ENCODE measurements at places on chromosomes 6 and 20.

- DNase-seq: no peak
Measured at GRCh38 chr6:30263734-30264133, 50.5 kb upstream of the TRIM26 start.

DNA sequence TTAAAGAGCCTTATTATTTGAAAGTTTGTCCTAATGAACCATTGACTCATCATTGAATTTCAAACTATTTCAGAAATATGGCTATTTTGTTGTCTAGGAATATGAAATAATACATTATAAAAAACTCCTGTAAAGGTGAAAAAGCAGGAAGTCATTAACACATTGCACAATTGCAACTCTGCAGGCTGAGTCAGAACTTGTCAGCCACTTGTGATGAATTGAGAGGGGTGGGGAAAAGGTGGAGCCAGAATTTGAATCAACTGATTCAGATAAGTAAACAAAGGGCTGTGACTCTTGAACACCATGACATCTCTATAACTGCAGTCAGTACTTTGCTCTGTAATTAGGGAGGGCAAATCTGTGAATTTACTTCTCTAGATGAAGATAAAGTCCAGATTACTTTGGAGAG is 6.0 kb downstream of the C6orf141 start:
- DNase-seq: no peak

DNA sequence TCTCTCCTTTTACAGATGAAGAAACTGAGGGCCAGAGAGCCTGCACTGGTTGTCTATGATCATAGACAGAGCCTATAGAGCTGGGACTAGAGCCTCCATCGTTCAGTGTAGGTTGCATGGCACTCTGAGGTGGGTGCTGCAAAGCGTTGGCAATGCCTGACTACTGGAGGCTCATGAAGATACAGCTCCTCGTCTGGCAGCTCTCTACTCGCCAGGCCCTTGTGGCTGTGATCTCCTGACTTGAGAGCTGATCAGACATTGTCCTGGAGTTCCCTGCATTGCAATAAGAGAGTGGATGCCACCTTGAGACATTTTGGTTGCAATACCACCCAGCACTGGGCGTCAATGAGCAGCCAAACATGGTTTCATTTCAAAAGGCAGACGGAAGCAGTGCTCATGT is 270.1 kb upstream of the ARID1B start:
- no peak for DNase-seq

GRCh38 chr20:25320035-25320800 is 70.4 kb downstream of the ABHD12 start:
- DNase-seq: peak; percentile 79

DNA sequence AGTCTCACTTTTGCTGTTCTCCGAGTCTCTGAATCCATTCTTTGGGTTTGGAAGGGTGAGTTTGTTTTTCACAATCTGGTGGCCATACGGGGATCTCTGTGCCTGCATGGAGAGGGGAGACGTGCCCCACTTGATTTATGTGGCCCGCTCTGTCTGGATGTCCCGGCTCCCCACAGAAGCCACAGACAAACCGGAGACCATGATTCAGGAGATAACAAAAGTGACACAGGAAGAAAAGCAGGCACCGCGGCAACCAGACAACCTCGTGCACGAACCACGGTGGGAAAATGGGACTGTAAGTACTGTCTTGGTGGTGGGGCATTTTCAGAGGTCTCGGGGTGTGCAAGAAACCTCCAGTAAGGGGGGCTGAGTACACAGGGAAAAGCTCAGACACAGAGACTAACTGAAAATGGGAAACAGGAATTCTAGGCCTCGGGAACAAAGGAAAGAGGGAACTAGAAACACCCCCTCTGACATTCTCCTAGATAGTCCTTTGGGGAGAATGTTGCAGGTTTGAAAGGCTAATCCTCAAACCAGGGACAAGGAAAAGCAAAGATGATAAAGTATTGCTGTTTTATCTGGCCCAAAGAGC is 22.1 kb upstream of the ZNF318 start:
- DNase-seq: no peak

GRCh38 chr6:33112148-33112547 is 36.4 kb downstream of the HLA-DPB1 start:
- peak; percentile 66 for DNase-seq

DNA sequence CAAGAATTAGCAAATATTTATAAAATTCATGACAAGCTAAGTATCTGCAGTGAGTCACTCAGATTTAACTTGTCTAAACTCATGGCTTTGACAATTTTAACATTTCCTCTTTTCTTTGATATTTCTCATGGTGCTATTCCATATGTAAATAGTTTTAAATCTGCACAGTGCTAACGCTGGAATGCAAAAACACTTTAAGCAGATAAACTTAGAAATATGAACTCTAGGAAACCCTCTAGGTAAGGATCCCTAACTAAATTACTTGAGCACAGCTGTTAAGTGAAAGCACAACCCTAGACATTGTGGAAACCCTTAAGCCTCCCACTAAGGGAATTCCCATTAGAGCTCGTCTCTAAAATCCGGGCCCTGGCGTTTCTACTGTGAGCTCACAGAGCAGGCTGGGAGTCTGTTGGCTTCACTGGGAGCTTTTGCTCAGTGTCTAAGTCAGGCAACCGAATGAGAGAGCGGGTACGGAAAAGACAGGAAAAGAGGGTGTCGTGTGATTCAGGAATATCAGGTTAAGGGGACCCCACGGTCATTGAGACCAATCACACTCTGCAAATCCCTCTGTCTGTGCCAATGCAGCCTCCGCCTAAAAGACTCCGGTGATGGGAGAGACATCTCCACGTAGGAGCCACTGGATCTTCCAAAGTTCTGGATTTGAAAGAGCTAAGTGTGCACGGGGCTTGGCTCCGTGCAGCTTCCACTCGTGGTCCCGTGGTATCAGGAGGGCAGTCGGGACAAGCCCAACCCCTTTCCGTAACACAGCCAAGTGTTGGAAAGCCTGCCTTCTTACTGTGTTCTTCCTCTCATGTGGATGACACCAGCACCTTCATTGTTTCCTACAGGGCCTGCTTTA is 112.3 kb upstream of the RPS6KA2 start:
- no peak for DNase-seq

GRCh38 chr6:23654745-23655144 is 471.3 kb upstream of the NRSN1 start:
- no peak for DNase-seq

DNA sequence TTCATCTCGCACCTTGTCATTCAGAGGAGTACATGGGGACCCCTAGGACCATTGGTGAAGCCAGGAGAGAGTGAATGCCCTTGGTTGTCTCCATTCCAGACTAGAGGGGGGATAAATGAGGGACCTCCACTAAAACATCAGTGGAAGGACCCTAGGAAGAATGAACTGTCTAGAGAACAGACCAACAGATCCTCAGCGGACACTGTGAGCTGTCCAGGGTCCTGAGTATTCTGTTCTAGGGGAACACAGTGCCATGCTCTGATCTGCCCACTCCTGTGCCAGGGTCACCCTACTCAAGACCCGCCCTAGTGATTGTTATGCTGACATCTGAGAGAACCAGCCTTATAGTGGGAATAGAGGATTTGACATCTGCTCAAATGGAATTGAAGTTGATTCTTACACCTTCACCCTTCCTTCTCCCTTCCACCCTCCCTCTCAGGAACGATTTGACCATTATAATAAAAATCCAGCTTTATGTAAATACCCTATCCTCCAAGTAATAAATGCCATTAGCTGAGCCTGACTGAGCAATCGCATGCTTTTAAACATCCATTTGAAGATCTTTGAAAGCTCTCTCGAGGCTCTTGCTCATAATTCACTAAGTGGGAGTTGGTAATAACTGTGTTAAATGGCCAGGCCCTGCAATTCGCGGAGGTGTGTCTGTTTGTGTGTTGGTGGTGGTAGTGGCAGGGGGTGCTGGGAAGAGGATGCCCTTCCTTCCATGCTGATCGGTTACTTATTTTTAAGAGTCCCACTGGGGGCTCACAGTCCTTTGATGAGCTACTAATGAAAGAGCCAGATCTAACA is 43.6 kb upstream of the SLC32A1 start:
- DNase-seq: no peak

- DNase-seq: no peak
Measured at GRCh38 chr6:37845026-37845911, 25.7 kb downstream of the ZFAND3 start.

DNA sequence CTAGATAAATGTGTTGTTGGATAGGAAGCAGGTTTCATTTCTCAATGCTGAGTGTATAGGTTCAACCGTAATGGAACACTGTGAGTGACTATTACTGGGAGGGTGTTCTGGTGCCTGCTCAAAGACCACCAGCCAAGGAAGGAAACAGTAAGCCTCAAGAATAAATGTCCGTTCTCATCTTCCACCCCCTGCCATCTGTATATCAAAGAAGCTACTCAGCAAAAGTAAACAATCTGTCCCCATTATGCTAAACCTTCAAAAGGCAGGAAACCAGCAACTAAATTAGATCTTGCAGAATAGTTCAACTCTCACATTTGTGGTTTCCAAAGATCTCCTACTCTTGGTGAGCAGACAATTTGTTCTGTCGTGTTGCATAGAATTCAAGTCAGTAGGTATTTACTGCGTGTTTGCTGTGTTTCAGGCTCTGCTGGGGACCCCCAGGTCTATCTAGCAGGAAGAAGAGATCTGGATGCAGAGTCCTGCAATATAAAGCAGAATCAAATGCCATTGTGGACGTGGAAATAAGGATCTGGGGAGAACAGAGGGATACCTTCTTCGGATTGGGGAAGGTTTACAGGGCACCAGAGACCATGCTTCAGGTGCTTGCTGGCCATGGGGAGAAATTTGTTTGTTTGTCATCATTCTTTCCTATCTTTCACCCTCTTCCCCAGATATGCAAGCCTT is 87.3 kb downstream of the SCML4 start:
- DNase-seq: no peak

GRCh38 chr6:166736634-166737033 is 109.6 kb upstream of the RPS6KA2 start:
- no peak for DNase-seq

DNA sequence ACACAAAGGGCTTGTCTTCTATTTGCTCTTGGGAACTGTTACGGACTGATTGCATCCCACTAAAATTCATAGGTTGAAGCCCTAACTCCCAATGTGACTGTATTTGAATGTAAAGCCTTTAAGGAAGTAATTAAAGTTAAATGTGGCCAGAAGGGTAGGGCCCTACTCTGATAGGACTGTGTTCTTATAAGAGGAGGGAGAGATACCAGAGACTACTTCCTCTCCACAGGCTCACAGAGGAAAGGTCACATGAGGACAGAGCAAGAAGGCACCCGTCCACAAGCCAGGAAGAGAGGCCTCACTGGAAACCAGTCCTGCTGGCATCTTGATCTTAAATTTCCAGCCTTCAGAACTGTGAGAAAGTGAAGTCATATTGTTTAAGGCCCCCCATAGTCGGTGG is 211.9 kb downstream of the CDH26 start:
- DNase-seq: no peak

- DNase-seq: no peak
Measured at GRCh38 chr6:141301779-141302178, 830.9 kb upstream of the GJE1 start.

DNA sequence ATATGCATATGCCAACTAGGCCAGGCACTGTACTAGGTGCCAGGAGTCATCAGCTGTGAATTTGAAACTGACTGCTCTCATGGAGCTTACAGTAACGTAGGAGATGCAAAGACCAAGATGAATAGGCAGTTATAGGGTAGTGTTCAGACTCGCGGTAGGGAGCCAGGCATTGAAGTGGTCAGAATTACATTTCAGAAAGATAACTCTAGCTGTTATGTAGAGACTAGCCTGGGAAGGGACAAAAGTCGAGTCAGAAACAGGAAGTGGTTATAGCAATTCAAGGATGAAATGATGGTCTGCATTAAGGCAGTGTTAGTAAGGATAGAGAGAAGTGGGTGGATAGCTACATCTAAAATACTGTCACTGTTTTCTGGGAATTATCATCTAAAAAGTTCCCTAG is 56.6 kb downstream of the PCMT1 start:
- DNase-seq: no peak

DNA sequence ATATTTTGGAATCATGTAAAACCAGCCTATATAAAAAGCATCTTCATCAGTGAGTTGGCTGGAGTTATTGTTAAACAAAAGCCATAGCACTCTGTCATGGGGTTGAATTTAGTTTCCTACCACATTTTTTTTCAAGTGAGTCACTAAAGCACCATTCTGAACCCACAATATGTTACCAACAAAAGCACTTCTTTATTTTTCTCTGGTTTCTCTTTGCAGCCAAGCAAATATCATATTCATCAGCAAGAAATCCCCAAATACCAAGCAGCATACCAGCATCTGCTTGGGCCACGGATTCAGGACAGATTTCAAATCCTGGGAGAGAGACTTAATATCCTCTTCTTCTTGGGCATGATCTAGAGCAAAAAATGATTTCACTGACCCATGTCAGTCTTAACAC is 441.4 kb downstream of the BCKDHB start:
- DNase-seq: no peak

DNA sequence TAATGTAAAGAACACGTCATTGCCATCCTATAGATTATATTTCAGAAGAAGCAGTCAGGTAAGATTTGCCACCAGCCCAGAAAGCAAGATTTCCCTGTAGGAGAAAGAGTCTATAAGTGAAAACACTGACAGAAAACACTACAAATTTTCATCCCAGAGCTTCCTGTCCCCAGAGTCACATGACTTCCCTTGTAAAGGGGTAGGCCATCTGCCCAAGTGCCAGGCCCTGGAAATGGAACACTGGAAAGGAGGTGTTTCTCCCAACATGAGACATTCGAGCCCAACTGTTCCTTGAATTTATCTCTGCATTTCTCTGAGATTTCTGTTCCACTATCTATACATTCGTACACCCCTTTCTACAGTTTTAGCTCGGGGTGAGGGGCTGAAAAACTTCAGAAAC is 46.9 kb downstream of the RAMACL start:
- no peak for DNase-seq

- no peak for DNase-seq
Measured at GRCh38 chr6:158938811-158939254, 61.2 kb downstream of the RSPH3 start.

DNA sequence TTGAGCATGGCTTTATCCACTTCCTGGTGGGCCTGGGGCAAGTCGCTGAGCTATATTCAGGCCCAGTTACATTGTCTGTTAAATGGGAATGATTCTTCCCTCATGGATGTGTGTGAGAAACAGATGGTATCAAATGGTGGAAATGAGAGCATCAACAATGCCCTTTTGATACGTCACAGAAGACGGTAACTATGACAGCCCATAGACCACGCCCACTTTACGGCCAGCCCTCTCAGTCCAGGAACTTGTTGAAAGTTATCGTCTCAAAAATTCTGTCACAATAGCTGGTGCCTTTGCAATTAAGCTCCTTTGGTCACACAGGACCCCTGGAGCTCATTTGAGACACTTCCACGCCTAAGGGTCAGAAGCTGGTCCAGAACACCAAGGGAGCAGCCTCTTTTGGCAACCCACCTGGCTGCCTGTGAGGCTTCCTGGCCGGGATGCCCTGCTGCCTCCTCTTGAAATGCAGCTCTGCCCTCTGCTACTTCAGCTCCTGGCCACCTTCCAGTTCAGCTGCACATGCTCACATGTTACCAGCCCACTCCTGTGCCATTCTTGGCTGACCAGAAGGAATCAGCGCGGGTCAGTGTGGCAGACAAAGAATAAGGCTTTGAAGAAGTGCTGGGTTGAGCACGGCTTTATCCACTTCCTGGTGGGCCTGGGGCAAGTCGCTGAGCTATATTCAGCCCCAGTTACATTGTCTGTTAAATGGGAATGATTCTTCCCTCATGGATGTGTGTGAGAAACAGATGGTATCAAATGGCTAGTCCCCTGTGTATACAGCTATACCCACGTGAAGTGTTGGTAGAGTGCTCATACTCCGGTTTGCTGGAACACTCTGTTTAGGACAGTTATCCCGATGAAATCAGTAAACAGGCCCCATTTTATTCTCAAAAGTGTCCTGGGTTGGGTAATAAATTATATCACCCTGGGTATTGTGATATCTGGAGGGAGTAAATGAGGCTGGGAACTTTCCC is 199.2 kb upstream of the SUPT3H start:
- DNase-seq: no peak

- DNase-seq: no peak
Measured at GRCh38 chr20:57398231-57398821, 7.1 kb downstream of the RBM38 start.
